Activated T-helper 9 cell treated with anti-CD3 and anti-CD28 coated beads, Interleukin-2, amount 50 U/mL, for 16 hours (primary cell): ENCODE measurements at places on chromosomes 3 and 15.

- DNase-seq = no peak
Measured at GRCh38 chr3:154954757-154955156, 125.4 kb upstream of the MME start.

- DNase-seq = no peak
Measured at GRCh38 chr15:66770518-66771350, 68.7 kb downstream of the SMAD6 start.

- DNase-seq = no peak
Measured at GRCh38 chr15:39157882-39158281, 423.0 kb upstream of the THBS1 start.

- DNase-seq = no peak
Measured at GRCh38 chr15:93265111-93265556, 176.1 kb upstream of the RGMA start.

DNA sequence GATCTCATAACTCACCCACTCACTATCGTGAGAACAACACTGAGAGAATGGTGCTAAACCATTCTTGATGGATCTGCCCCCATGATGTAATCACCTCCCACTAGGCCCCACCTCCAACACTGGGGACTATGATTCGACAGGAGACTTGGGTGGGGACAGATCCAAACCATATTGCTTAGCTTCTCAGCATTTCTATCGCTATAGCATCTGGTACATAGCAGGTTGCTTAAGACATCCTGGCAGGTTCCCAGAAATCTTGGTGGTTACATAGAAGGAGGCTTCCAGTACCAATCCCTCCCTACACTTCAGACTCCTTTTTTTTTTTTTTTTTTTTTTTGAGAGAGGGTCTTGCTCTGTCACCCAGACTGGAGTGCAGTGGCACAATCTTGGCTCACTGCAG, 487.8 kb downstream of the EDEM1 start:
- no peak for DNase-seq

GRCh38 chr3:50124800-50125178, 30.3 kb upstream of the SEMA3F start:
- no peak for DNase-seq

DNA sequence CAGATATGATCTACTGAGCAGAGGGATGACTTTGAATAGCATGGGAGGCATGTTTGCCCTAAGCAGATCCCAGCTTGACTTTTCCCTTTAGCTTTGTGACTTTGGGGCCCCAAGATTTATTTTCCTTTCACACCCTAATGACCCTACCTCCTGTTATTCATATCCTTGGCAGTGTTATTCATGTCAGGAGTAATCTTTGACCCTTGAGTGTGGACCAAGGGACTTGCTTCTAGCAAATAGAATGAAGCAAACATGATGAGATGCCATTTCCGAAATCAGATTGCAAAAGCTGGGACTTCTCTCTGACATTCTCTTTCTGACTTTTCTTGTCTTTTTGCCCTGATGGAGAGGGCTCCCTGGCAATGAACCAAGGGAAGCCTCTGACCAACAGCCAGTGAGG, 415.4 kb upstream of the PROK2 start:
- no peak for DNase-seq

- no peak for DNase-seq
Measured at GRCh38 chr3:171028779-171029232, 2.3 kb upstream of the SLC2A2 start.

DNA sequence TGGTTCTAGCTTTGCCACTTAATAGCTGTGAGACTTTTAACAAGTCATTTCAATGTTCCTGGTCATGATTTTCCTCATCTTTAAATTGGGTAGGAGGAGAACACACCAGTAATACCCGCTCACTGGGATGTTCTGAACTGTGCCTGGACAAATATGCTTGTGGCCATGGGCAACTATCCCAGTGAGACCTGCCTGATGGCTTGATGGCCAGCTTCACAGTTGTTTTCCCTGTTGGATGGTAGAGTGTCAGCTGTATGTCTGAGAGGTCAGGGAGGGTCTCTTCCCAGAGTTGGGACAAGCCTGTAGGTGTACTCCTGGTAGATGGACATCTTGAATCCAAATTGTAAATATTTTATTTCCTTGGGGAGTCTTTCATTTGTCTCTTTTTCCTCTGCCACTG, 92.5 kb upstream of the PFN2 start:
- no peak for DNase-seq

GRCh38 chr15:57505949-57506391, 85.7 kb upstream of the MYZAP start:
- no peak for DNase-seq

DNA sequence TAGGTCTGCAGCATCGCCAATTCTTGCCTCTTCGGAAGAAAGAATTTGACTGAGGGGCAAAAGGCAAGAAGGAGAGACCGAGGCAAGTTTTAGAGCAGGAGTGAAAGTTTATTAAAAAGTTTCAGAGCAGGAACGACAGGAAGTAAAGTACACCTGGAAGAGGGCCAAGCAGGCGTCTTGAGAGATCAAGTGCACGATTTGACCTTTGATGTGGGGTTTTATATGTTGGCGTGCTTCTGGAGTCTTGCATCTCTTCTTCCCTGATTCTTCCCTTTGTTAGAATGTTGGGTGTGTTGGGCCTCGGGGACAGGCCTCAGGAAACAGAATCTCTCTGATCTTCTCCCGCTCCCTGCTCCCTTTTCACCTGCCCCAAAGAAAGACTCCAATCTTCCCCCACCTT, 40.6 kb upstream of the FLNB start:
- DNase-seq = no peak

- no peak for DNase-seq
Measured at GRCh38 chr3:180860180-180860858, 52.2 kb upstream of the FXR1 start.

GRCh38 chr3:188978421-188979171, 193.2 kb upstream of the TPRG1 start:
- DNase-seq = no peak

DNA sequence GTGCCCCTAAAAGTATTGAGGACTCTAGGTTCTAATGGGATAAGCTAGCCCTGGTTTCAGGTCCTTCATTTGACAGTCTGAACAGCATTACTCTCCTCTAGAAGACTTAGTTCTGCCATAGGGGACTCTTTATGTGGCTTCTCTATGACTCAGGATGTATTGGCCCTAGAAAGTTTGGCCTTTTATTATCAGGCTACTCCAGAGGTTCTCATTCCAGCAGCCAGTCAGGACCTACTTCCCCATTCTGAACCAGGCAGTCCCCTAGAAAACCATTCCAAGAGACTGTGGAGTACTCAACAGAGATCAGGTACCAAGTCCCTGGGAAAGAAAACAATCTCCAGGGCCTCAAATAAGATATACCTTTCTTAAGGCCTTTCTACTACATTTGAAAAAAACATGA, 157.9 kb upstream of the TSPAN3 start:
- DNase-seq = no peak

- DNase-seq = no peak
Measured at GRCh38 chr3:4472766-4473165, 5.7 kb upstream of the SUMF1 start.

DNA sequence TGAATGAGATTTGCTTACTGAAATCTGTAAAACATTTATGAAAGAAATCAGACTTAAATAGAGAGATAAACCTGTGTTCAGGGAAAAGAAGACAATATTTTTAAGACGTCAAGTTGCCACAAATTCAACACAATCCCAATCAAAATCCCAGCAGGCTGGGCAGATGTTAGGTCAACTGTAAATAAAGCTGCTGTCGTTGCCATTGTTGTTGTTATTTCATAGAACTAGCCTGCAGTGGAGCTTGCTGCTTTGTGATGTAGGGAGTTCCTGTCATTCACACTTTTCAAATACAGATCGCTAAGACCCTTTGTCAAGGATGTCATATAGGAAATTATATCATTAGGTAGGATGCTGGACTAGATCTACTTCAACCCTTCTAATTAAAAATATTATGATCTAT, 123.1 kb downstream of the NEO1 start:
- no peak for DNase-seq

GRCh38 chr3:58880182-58880581, 169.6 kb downstream of the CFAP20DC start:
- no peak for DNase-seq

GRCh38 chr15:63476229-63476632, 28.2 kb upstream of the USP3 start:
- no peak for DNase-seq

GRCh38 chr3:3355442-3355841, 176.0 kb upstream of the CRBN start:
- no peak for DNase-seq

GRCh38 chr3:155656466-155656865, 88.4 kb downstream of the PLCH1 start:
- no peak for DNase-seq

GRCh38 chr3:28328188-28329151, 20.1 kb upstream of the ZCWPW2 start:
- no peak for DNase-seq

- no peak for DNase-seq
Measured at GRCh38 chr15:81239190-81239589, 42.5 kb downstream of the IL16 start.

GRCh38 chr3:462851-463250, 266.3 kb downstream of the CHL1 start:
- no peak for DNase-seq

- no peak for DNase-seq
Measured at GRCh38 chr3:106588739-106589138, 719.9 kb upstream of the CBLB start.

GRCh38 chr3:138653567-138653966, 45.0 kb downstream of the FAIM start:
- no peak for DNase-seq

- no peak for DNase-seq
Measured at GRCh38 chr3:99607151-99607550, 31.2 kb upstream of the COL8A1 start.

DNA sequence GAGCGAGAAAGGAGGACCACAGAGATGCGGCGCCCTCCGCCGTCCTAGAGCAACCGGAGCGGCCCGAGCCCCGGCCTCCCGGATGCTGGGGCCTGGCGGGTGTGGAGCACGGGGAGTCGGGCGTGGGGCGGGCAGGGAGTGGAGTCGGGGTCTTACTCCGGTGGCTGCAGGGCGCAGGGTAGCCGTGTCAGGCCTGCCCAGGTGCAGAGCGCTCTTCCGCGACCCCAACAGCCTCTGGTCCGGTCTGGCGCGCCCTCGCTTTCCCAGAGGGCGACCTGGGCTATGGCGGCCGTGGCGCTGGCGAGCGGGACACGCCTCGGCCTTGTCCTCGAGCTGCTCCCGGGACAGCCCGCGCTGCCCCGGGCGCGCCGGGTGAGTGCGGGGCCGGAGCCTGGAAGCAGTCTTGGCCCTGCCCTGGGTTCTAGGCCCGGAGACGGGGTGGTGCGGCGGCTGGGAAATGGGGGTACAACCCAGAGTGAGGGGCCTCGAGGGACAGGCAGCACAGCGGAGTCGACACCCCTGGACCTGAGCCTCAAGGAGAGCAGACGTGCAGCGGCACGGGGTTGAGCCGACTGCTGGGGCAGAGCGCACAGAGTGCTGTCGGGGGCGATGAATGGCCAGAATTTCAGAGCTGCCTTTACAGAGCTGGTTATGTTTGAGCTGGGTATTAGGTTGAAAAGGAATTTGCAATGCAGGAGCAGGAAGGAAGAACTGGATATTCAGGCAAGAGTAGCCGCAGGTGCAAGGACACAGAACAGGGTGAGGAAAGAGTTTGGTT, at the start of gene ZNF662:
TSS of gene ZNF662 (plus strand) at position 73 of the 778 bp plus-strand sequence. CDS start 1,973 bp downstream, outside the sequence.
- no peak for DNase-seq

- DNase-seq = no peak
Measured at GRCh38 chr3:29335438-29335837, 54.6 kb downstream of the RBMS3 start.

DNA sequence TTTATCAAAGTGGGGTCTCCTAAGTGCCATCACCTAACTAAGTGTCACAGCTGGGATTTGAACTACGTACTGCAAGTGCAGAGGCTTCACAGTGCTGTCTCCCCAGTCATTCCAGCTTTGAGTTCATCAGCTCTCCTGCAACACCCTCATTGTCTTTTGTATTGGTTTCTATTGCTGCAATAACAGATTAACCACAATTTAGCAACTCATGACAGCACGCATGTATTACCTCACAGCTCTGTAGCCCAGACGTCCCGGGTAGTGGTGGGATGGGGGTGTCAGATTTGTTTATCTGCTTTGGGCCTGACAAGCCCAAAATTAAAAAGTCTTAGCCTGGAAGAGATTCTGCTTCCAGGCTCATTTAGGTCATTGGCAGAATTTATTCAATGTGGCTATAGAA, 220.5 kb upstream of the LRRN1 start:
- no peak for DNase-seq
